ENCODE measurements at places on chromosomes 7 and 10. TPM values are rescaled to one million over a fixed set of nuclear protein-coding genes. Genes with fewer than 3 reads are reported as not detected.

Gene SNX13
- total RNA-seq: 14.2 TPM

Gene VWC2
- total RNA-seq: not detected

Gene EN2
- total RNA-seq: 0.83 TPM

Gene HERC4
- 24.5 TPM for total RNA-seq

Gene TMEM184A
- total RNA-seq: 8.1 TPM

Gene GOT1
- 38.1 TPM for total RNA-seq

Gene HMX3
- 0.08 TPM for total RNA-seq

Gene PUS7
- 22.8 TPM for total RNA-seq

Gene DNAJC12
- total RNA-seq: 56.6 TPM

Gene GIMAP5
- total RNA-seq: not detected

Gene GRID1
- total RNA-seq: 0.29 TPM

Gene ZNF33A
- 8.0 TPM for total RNA-seq

Gene PPP1R9A
- total RNA-seq: 3.6 TPM

Gene PNLIPRP1
- not detected for total RNA-seq

Gene A1CF
- total RNA-seq: 0.13 TPM

Gene SAMD9L
- total RNA-seq: 0.55 TPM

Gene BHLHA15
- 0.61 TPM for total RNA-seq

Gene ADRA2A
- 0.20 TPM for total RNA-seq

Gene GRM3
- not detected for total RNA-seq

Gene FRMPD2
- total RNA-seq: 0.11 TPM

Gene GPR15LG
- not detected for total RNA-seq
